Muscle of leg (tissue), 16 donors: ENCODE measurements at places on chromosomes 2 and 18.

DNA sequence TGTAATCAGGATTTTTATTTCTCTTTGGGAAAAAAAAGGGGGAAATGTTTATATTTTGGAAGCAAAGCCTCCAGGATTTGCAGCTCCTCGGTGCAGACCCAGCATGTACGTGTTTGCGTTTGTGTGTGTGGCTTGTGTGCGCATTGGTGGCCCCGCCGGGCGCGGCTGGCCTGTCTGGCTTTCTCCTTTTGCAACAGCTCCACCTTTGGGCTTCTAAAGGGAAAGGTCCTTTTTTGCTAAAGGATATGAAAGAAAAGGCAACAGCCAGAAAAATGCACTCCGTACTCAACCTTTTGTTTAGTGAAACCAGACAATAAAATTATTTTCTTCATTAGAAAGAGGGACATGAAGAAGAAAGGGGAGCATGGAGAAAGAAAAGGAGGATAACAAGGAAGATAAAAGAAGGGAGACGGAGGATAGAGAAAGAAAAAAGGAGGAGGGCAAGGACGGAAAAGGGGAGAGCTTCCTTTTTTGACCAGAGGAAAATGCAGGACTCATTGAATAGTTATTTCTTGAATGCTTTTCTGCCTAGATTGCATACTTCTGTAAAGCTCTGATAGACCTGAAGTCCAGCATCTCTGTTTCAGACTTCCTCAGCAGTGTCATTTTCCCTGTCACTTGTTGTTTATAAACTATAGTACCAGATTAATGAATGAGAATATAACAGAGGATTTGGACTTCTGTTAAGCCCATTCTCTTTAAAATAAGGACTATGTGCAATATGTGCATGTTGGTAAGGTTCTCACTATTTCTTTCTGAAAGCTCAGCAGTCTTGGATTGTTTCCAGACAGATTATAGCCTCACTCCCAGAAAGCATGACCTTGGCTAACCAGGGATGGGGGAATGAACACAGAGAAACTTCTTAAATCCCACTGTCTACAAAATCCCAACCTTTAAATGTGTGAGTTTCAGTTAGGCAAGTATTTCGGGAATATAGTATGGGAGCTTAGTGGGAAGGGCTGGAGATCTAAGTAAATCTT is 563.1 kb upstream of the PIK3C3 start:
- DNase-seq: peak; percentile 81

GRCh38 chr18:31506024-31506742 is 8.2 kb downstream of the DSG2 start:
- DNase-seq: peak; percentile 20

DNA sequence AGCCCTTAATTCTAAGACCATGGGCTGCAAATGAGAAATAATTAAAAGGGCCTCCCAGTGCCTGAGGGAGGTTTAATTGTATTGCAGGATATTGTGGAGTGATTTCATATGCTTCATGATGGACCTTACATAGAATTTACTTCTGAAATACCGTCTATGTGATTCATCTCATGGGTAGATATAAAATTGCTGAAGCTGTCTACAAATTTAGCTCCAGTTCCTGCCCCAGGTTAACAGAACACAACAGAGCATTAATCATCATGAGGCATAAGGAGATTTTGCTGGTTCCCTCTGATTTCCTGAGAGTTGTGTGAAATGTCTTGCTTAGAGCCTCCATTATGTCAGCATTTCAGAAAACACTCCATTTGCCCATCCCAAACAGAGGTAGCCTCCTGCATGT is 770 bp downstream of the UPP2 start:
- no peak for DNase-seq

DNA sequence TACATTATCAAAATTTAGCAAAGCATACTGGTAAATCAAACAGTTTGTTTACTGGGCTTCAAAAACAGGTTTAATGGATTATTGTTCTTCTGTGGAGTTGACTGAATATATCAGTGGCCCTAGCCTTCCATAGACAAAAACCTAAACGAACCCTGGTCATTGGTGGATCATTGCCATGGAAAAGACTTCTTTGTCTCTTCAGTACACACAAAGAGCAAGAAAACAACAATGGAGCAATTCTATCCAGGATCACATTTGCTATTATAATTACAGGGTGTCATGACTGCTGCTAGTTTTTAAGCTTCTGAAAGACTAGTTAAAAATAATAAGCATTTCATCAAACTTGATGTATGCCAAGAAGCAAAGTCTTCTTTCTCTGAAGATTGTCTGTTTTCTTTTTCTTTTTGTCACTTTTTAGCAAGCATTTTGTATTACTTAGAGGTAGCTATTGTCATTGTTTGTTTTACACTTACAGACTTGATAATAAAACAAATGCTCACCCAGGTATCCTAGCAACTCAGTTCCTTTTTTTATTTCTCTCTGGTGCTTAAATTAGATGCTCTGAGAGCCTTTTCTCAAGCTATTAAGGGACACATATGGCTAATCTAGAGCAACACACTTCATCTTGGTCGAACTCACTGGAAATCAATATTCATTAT is 1228.7 kb upstream of the DDX18 start:
- no peak for DNase-seq

DNA sequence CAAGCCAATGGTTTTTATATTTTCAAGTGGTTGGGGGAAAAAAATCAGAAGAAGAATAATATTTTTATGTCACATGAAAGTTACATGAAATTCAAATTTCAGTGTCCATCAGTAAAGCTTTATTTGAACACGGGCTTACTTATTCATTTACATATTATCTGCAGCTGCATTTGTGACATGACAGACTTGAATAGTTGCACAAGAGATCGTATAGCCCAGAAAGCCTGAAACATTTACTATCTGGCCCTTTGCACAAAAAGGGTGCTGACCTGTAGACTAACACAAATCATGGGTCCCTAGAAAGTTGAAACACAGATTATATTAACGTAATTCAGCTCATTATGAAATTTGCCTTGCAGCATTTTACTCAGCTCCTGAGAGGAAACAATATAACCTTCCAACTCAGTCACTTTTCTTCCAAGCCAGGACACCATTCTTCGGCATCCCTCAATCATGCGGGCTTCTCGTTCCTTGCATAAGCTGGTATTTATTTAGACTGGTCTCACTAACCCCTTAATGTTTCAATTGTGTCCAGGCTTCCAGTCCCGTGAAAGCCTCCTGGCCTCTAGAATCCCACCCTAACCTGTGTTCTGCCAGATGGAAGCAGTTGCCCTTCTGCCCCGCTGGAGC is 402.7 kb downstream of the SETBP1 start:
- peak; percentile 34 for DNase-seq

- no peak for DNase-seq
Observed at GRCh38 chr18:9526458-9526857, 51.1 kb downstream of the RALBP1 start.

- no peak for DNase-seq
Observed at GRCh38 chr2:17296686-17297085, 221.6 kb downstream of the RAD51AP2 start.

DNA sequence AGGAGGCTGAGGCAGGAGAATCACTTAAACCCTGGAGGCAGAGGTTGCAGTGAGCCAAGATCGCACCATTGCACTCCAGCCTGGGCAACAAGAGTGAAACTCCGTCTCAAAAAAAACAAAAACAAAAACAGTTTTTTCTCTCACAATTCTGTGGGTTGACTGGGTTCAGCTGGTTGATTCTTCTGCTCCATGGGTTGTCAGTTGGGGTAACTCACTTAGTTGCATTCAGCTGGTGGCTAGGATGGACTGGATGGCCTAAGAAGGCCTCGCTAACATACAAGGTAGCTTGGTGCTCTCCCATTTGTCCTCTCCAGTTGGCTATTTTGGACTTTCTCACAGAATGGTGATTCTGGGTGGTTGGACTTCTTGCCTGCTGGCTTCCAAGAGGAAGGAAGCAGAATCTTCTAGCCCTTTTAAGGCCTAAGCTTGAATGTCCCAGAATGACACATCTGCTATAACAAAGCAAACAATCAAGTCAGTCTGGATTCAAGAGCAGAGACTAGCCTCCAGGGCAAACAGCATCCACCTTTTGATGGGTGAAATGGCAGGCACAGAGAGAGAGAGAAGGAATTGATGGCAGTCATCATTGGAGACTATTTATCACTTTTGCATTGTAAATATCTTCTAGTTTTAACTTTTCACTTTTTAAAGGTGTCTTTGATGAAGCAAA is 17.9 kb downstream of the LAMA3 start:
- DNase-seq: no peak

DNA sequence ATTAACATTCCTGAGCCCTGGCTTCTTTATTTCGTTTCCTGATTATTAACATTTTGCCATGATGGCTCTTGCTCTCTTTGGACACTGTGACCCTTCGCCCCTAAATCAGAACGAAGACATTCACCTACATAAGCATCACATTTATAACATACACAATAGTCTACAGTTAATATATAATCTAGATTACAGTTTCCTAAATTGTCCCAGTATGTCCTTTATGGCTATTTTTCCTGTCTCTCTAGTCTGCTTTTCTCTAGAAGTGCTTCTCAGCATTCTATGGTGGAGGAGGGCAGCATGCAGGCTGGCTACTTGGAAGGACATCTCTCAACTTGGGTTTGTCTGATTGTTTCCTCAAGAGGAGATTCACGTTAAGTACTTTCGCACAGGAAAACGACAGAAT is 49.9 kb downstream of the FAM210A start:
- no peak for DNase-seq

DNA sequence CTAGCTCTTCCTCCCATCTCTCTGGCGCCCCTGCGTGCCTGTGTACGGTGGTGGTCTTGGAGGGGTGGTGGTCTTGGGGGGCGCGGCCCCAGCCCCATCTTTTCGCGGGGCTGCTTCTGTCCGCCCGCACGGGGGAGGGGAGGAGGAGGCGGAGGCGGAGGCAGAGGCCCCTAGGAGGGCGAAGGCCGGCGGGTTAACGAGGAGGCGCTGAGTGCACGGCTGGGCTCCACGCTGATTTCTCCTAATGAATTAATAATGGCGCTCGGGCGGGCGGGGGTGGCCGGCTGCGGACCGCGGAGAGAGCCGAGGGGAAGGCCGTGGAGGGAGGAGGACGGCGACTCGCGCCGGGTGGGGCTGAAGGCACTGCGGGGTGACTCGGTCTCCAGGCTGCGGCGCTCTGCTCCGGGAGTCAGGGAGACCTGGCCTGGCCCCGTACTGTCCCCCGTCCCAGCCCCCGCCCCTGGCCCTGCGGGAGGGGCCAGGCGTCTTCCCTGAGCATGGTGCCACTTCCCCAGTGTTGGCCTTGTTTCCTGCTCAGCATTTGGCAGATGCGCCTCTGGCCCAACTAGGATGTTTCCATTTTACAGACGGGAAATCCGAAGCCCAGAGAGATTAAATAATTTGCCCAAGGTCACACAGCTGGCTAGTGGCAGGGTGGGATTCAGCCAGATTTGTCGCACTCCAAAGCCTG is 6.0 kb downstream of the GAREM2 start:
- DNase-seq: peak; percentile 53
